D721Med (cell line): ENCODE measurements at places on chromosomes 11 and 22.

GRCh38 chr11:64514590-64514989 lies 76.4 kb upstream of the SLC22A12 start:
- DNase-seq = no peak

GRCh38 chr11:8229299-8230177 lies 34.1 kb downstream of the LMO1 start:
- no peak for DNase-seq

GRCh38 chr11:63906585-63906984 lies 10.4 kb downstream of the RCOR2 start:
- DNase-seq = no peak

DNA sequence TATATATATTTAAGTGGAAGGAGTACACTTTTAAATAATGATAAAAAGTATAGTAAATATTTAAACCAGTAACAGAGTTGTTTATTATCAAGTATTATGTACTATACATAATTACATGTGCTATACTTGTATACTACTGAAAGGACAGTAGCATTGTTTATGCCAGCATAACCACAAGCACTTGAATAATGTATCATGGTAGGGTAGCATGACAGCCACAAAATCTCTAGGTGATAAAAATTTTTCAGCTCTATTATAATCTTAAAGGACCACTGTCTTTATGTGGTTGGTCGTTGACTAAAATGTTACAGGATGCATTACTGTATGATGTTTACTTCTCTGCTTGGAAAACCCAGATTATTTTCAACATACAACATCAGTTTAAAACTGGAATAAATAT lies 349.2 kb downstream of the CASP12 start:
- no peak for DNase-seq

DNA sequence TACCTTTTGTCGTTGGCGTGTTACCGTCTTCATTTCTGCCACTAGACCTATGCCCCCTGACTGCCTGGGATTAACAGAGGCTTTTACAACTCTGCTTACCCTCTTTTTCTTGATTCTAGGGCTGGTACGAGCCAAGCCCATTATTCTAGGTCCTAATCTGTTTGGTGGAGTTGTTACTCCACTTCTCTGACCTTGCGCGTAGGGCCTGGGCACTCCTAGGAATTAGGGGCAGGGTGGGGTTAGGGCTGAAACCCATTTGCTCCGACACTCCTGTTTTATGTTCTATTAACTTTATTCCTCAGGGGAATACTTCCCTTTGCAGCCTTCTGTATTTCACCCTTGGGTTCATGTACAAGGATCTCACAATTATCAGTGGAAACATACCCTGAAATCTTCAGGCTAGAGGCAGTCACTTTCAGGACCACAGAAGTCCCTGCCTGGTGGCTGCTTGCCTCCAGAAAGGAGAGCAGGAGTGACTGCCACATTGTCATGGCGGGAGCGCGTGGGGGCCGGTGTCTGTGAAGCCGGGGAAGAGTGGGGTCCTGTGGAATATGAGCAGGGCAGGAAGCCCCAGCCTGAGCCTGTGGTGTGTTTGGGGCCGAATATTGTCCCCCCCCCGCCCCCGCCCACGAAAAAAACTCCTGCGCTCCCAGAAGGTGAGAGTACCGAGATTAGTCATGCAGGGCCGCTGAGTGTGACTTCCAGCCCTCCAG lies 731 bp upstream of the SLC37A2 start:
- no peak for DNase-seq

GRCh38 chr11:116257092-116257491 lies 515.7 kb downstream of the BUD13 start:
- no peak for DNase-seq

- DNase-seq = no peak
Observed at GRCh38 chr11:118928870-118929500, 3.3 kb upstream of the BCL9L start.
